ENCODE measurements at places on chromosomes 5 and 9.

- no peak for DNase-seq
Measured at GRCh38 chr5:5183189-5183699, 43.1 kb downstream of the ADAMTS16 start.

DNA sequence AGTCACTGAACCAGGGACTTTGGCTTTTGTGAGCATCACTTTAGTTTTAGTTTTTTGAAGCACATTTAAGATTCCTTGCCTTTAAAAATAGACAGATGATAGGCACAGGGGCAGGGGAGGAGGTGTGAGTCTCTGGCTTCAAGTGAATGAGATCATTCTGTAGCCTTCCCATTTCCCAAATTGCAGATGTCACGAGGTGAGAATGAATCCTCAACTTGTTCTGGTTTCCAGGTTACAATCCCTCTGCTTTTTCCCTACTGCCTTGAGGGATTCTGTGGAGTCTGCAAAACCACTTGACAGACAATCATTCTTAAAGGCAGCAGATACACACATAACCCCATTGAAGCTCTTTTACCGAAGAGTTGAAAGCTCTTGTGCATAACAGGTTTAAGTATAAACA, 332.4 kb downstream of the DMAC1 start:
- DNase-seq, result no peak

- DNase-seq, result no peak
Measured at GRCh38 chr5:69271376-69271775, 36.7 kb downstream of the CDK7 start.

DNA sequence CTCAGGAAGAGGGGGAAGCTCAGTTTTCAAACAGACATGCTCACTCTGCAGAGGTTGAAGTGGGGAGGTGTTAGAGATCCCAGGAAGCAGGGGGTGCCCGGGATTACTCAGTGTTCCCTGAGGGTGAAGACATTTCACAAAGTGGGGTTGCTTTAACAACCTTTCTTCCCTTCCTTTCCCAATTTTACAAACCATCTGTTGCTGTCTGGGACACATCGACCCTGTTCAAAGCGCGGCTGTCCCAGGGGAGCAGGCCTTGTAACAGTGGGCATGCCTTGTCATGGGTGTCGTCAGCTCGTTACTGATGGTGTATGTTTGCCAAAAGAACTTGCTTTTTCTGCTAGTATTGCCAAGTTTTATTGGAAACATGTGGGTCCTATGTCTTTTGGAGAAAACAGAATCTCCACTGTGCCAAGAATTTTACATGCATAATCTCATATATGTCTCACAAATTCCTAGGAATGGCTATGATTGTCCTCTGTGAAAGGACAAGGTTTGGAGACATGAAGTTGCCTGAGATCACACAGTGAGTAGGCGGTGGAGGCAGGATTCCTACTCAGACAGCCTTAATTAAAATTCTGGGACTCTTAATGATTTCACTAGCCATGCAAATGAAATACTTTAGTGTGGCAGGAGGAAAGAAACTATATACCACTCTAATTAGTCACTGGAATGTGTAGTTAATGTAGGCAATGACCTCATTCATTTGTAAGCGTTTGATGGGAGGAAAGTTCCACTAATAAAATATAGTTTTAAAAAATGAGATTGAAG, 198.9 kb downstream of the NXNL2 start:
- DNase-seq, result no peak

GRCh38 chr9:76342858-76343257, 51.4 kb downstream of the RFK start:
- no peak for DNase-seq

GRCh38 chr5:111892949-111893348, 136.0 kb upstream of the NREP start:
- DNase-seq, result no peak

GRCh38 chr5:173395257-173395932, 67.2 kb upstream of the STC2 start:
- no peak for DNase-seq

GRCh38 chr5:66209794-66210193, 65.7 kb downstream of the SREK1 start:
- no peak for DNase-seq

DNA sequence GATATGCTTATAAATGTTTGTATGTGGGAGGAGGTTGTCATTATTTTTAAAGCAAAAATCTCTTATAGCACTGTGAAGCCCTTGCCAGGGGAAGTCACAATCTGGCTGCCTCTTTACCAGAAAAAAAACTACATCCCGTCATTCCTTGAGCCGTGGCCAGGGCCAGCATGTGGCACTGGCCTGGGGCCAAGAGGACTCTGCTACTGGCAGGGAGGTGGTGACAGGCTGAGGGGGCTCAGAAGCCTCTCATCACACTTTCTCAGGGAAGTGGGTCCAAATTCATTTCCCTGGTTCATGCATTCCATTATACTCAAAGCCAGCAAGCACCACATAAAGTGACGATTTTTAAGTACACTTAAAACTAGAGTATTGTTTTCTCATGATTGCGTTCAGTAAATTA, 457.3 kb downstream of the ZNF608 start:
- DNase-seq, result no peak

GRCh38 chr5:126846344-126846743, 69.4 kb downstream of the LMNB1 start:
- DNase-seq, result no peak

DNA sequence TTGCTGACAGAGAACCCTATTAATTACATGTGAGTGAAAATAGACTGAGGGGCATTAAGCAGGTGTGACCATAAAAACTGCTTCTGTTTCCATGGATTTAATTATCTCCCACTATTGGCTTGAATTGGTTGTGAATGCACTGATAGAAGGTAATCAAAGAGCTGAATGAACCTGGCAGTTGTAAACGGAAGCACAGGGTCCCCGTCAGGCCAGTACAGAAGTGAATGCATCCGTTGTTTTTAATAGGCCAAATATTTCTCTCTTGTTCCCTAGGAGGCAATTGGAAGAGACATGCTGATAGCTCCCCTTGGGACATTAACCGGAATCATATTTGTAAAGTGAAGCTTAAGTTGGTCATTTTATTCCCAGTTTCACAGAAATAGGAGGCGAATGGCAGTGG, 147.0 kb downstream of the CAVIN4 start:
- no peak for DNase-seq

- DNase-seq, result no peak
Measured at GRCh38 chr9:26650325-26650724, 242.3 kb downstream of the CAAP1 start.

GRCh38 chr5:104299998-104300706, 737.6 kb upstream of the NUDT12 start:
- no peak for DNase-seq

GRCh38 chr5:146206257-146206656, 2.9 kb downstream of the RBM27 start:
- DNase-seq, result no peak

DNA sequence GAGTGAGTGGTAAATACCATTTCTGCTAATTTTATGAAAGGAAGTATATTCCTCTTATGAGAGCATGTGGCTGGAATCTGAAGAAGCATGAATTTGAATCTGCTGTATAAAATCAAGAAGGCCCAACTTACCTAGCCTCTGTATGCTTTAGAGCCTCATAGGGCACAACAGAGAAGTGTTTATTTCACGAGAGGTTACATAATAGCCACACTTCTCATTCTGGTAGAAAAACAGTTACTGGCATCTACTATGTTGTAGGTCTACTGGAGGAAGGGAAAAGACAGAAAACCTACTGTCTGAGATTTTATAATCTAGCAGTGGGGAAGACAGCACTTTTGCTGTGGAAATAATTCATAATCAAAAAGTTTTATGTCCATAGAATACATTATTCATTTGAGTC, 172.6 kb upstream of the ZNF608 start:
- DNase-seq, result no peak

GRCh38 chr9:133304158-133304470, 29.1 kb upstream of the ABO start:
- DNase-seq, result no peak

- no peak for DNase-seq
Measured at GRCh38 chr5:51650824-51651223, 267.6 kb downstream of the ISL1 start.

DNA sequence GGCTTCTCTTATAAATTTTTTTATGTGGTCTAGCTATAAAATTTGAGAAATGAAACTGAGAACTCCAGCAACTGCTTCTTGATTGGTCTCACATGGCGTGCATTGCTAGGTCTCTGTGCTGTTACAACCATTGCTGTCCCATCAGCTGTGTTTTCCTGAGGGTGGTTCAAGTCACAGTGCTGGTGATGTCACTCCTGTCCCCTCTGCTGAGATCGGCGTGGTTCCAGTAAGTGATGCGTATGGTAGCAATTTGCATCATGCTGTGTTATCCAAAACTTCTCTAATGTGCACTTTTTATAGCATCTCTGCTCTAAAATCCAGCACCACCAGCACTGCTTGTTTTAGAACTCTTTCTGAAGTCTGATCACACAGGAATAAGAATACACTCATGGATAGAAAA, 112.6 kb upstream of the ZNF608 start:
- DNase-seq, result no peak

GRCh38 chr9:86953181-86953580, 5.9 kb upstream of the GAS1 start:
- no peak for DNase-seq

- no peak for DNase-seq
Measured at GRCh38 chr9:134546246-134546731, 95.3 kb upstream of the COL5A1 start.

GRCh38 chr5:2687746-2688145, 63.7 kb downstream of the IRX2 start:
- no peak for DNase-seq

DNA sequence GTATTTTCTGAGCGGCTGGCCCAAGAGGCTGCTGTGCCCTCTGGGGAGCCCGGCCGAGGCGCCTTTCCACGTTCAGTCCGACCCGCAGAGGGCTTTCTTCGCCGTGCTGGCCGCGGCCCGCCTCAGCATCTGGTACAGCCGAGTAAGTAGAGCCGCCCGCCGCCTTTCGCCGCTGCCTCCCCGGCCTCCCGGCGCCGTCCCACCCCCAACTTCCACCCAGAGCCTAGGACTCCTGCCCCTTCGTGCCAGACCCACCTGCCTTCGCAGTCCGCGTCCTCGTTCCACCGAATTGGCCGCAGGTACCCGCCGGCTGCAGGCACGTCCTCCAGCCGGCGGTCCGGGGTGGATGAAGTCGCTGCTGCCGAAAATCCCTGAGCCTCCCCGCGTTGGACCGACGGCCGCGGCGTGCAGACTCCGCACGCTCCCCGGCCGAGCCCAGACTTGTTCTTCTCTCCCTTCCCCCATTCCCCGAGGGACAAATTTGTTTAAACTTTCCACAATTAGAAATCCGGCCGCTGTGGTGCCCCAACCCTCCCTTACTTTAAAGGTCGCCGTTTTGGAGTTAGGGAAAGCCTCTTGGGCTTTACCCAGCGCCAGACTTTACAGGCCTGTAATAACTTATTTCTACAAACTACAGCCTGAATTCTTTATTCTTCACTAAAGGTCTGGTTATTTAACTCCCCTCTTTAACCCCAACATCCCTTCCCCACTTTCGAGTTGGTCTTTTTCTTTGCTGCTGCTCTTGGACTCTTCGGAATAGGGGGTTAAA, 589 bp downstream of the RIC1 start:
- DNase-seq, result no peak

DNA sequence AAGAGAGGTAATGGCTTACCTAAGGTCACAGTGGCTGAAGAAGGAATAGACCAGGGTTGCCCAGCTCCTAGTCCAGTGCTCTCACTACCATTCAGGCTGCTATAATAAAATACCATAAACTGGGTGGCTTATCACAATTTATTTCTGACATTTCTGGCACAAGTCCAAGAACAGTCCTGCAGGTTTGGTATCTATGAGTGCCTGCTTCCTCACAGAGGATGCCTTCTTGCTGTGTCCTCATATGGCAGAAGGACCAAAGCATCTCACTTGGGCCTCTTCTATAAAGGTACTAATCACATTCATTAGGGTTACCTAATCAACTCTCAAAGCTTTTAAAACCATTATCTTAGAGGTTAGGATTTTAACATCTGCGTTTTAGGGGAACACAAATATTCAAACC, 17.2 kb downstream of the STARD4 start:
- DNase-seq, result no peak

DNA sequence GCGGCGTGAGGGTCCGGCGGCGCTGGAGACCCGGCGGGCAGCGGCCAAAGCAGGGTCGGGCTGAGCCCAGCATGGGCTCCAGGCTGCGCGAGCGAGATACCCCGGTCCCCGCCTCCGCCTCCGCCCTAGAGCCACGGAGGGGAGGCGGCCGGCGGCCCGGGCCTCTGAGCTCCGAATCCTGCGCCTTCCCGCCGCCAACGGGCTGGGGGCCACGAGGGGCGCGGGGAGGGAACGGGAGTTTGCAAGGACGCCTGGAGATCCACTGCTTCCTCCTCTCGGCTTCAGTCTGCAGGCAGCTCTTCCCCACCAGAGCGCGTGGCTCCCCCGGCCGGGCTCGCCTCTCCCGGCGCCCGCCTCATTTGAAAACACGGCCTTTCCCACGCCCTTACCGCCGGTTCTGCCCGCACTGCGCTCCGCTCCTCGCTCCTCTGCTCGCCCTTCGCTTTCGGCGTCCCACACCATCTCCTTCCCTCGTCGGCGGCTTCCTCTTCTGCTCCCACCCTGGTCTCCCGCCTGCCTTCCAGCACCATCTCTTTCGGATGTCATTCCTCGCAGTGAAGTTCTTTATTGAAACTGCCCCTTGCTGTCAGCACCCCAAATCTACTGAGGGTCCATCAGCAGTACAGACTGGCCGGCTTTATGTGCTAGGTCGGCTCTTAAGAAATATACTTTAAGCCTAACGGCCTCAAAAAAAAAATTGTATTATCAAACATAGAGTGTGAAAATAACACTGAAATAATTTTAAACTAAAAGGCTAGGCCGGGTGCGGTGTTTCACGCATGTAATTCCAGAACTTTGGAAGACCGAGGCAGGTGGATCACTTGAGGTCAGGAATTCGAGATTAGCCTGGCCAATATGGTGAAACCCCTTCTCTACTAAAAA, 105.0 kb upstream of the FAM120A start:
- no peak for DNase-seq

GRCh38 chr5:149371296-149371962, 7.7 kb downstream of the IL17B start:
- DNase-seq, result peak; percentile 69

All from activated T-cell treated with anti-CD3 and anti-CD28 coated beads, Interleukin-2, amount 50 U/mL, for 1 hour (primary cell).